ENCODE measurements at places on chromosomes 6 and 20.

DNA sequence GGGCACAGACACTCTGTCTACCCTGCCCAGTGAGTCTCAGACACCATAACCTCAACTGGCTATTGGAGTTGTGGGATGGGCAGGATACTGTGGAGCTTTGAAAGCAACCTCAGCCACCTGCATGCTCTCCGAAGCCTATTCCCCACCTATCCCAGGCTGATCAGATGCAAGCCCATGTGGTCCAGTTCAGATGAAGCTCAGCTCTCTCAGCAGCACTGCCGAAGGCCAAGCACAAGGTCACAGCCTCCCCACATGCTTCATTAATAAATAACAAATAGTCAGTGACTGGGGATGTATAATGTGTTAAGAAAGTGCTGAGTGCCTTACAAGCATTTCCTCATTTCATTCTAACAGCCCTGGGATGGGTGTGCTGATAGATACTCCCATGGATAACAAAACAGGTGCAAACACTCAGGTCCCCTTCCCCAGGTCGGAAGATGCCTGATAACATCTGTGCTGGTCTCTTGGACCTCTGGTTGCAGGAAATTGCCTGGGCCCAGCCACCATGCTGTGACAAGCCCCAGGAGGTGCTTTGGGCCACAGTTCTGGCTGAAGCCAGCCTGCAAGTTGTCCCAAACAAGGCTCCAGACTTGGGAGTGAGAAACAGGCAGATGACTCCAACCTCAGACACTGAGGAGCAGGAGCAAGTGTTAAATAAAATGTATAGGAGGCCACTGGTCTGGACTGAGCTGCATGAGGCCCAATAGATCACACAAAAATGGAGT, 3.7 kb downstream of the ACSS1 start:
- DNase-seq: no peak

DNA sequence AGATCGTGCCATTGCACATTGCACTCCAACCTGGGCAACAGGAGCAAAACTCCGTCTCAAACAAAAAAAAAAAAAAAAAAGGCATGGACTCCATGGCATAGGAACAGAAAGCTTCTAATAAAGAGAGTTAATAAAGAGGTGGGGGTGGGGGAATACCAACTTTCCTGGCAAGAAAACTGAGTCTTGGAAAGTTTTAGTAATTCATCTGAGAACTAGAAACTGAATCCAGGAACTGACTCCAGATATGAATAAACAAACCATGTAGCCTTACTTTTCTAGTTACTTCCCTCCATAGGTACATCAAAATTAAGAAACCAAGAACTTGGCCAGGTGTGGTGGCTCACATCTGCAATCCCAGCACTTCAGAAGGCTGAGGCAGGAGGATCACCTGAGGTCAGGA, 38.5 kb downstream of the PTPRT start:
- DNase-seq: no peak

- DNase-seq: no peak
Observed at GRCh38 chr6:93624408-93624807, 205.0 kb upstream of the EPHA7 start.

GRCh38 chr20:59351157-59352040, 51.0 kb downstream of the EDN3 start:
- DNase-seq: no peak

DNA sequence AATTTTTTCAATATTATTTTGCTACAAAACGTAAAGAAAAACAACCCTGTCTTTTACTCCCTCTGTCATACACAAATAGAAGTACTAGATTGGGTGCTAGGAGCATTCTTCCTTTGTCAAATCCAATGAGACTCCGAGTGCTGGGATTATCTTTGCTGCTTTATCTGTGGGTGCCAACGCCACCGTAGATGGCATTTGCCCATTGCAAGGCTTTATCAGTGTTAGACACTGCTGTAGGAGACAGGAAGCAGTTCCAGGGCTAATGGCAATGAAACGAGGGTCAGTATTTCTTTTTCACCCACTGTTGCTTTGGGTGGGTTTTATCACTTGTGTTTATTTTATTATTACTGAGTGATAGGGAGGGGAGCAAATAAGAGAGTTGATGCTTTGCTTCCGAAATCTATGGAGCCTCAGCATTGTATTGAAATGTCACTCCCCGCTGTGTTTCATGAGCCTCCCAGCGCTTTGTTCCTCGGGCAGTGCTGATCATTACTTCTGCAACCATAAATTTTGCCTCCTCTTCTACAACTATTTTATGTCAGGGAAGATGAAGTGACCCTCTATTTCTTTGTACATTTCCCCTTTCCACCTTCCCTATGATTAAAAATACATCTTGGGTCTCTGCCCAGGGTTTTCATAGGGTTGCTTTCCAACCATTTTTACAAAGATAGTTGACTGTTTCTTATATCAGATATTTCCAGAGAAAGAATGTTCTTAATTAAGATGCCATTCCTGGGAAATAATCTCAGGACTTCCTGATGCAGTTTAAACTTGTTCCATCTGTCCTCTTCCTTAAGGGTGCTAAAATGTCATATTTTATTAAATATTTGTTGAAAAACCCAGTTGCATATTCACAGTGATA, 86.7 kb upstream of the LAMP5 start:
- no peak for DNase-seq

DNA sequence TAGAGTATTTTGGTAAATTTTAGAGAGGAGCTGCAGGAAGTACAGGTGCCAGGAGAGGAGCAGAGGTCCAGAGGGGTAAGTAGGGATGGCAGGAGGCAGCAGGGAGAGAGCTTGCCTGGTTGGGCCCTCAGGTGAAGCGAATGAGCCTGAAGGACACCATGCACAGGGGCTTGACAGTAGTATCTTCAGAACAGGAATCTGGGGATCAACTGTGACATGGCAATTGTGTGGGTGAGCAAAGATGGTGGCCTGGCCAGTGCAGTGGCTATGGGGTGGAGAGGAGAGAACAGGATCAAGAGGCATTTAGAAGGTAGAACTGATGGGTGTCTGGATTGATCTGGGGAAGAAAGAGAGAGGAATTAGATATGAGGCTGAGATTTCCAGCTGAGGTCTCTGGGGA, 68.7 kb upstream of the RNF24 start:
- no peak for DNase-seq

- no peak for DNase-seq
Observed at GRCh38 chr20:9514461-9515213, at the start of gene LAMP5. TSS of gene LAMP5 (plus strand) at chr20:9514590. CDS start at chr20:9514853, 263 bp downstream.

- DNase-seq: no peak
Observed at GRCh38 chr6:118804091-118804490, 89.9 kb upstream of the ASF1A start.

Measured in D721Med (cell line).